Heart right ventricle (tissue), 16 donors: ENCODE measurements at places on chromosomes 5 and 9.

GRCh38 chr5:43409809-43410271, 2.4 kb downstream of the CCL28 start:
- no peaks in the 10 kb centered on the region for H3K36me3 ChIP-seq
- DNase-seq, result no peak
- no peak overlapping the region for H3K4me3 ChIP-seq
- H3K4me1 ChIP-seq, result no peaks in the 10 kb centered on the region

DNA sequence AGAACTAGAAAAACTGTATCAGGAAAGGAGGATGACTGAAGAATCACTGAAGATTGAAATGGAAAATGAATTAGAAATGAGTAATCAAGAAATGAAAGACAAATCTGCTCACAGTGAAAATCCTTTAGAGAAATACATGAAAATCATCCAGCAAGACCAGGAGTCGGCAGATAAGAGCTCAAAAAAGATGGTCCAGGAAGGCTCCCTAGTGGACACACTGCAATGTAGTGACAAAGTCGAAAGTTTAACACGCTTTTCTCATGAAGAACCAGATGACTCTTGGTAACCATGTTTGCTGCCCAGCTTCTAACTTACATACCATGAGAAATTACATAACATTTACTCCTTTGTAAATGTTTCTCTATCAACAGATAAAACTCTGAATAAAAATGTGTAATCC, 37.1 kb downstream of the CPLANE1 start:
- H3K27me3 ChIP-seq, result no peaks in the 10 kb centered on the region
- H3K4me3 ChIP-seq, result no peak overlapping the region
- peaks cover 9% of the 10 kb centered on the region for H3K36me3 ChIP-seq
- no peak overlapping the region for H3K27ac ChIP-seq
- peaks cover 5% of the 10 kb centered on the region for H3K4me1 ChIP-seq

- H3K4me3 ChIP-seq, result no peak overlapping the region
- no peaks in the 10 kb centered on the region for H3K27me3 ChIP-seq
- no peaks in the 10 kb centered on the region for H3K36me3 ChIP-seq
- no peaks in the 10 kb centered on the region for H3K4me1 ChIP-seq
Measured at GRCh38 chr9:227860-228259, 13.2 kb downstream of the DOCK8 start.

DNA sequence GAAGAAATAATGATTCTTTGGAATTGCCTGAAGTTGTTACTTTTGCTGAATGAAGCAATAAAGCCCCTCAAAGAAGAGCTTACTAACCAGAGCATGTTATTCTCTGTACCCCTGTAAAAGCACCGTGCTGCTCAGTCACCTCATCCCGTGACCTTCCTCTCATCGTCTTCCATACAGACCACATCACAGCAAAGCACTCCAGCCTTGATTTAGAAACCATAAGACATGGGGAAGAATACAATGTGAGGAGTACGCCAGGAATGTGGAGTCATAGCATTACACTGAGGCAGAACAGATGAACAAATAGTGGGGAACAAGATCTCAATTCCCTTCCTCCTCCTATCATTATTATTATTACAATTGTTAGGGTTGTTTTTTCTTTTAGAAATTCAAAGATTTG, 49.1 kb downstream of the ERAP1 start:
- H3K4me3 ChIP-seq, result no peak overlapping the region
- peaks cover 100% of the 10 kb centered on the region for H3K36me3 ChIP-seq
- no peak overlapping the region for H3K27ac ChIP-seq

GRCh38 chr9:134809826-134810225, 70.8 kb upstream of the FCN2 start:
- peaks cover 28% of the 10 kb centered on the region for H3K36me3 ChIP-seq
- H3K4me3 ChIP-seq, result no peak overlapping the region
- peaks cover 22% of the 10 kb centered on the region for H3K4me1 ChIP-seq
- no peaks in the 10 kb centered on the region for H3K27me3 ChIP-seq
- DNase-seq, result no peak
- no peak overlapping the region for H3K27ac ChIP-seq

- H3K4me3 ChIP-seq, result no peak overlapping the region
- no peaks in the 10 kb centered on the region for H3K27me3 ChIP-seq
- no peak overlapping the region for H3K27ac ChIP-seq
- H3K36me3 ChIP-seq, result no peaks in the 10 kb centered on the region
- DNase-seq, result no peak
Measured at GRCh38 chr5:143646961-143647360, 165.0 kb upstream of the HMHB1 start.

DNA sequence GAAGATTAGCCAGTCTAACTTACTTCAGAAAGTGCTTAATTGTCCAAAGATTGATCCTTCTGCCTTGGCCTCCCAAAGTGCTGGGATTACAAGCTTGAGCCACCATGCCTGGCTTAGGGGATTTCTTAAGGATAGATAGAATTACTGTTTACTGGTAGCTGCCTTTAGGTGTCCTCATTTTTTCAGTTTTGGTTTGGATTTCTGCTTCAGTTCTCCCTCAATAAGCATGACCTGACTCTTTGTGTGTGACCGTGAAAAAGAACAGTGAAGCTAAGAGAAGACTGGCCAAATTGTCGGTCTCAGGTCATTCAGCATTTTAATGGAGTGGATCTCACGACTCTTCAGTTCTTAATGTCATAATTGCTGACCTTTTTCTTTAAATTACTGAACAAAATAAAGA, 22.9 kb upstream of the CMYA5 start:
- H3K27ac ChIP-seq, result no peak overlapping the region
- no peak for DNase-seq
- H3K36me3 ChIP-seq, result peaks cover 22% of the 10 kb centered on the region
- H3K4me1 ChIP-seq, result no peaks in the 10 kb centered on the region
- no peak overlapping the region for H3K4me3 ChIP-seq
